ENCODE measurements at places on chromosomes 1 and 21. TPM values are rescaled to one million over a fixed set of nuclear protein-coding genes. Genes with fewer than 3 reads are reported as not detected.

The MCOLN3 gene
- 0.68 TPM for total RNA-seq

DNA sequence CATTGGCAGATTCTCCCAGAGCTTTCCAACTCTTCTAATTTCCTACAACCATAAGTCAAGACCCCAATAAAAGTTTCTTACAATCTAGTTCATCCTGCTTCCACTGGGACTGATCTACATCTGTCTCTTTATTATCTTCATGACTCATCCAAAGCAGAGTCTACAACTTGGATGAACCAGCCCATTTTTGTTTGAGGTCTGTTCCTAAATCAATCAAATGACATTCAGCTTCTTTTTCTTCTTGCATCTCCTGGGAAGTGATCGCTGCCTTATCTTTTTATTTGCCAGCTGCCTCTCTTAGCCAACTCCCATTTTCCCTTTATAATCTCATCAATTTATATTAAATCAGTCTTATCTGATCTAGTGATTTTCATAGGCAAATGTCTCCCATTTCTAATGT lies 105.6 kb downstream of the ERG start:
- H3K4me1 ChIP-seq = peaks cover 6% of the 10 kb centered on the region
- H3K36me3 ChIP-seq = no peaks in the 10 kb centered on the region
- H3K27ac ChIP-seq = no peak overlapping the region
- H3K27me3 ChIP-seq = peaks cover 28% of the 10 kb centered on the region
- no peak overlapping the region for H3K4me3 ChIP-seq

GRCh38 chr1:119323216-119323982 lies 45.2 kb upstream of the HAO2 start:
- H3K27ac ChIP-seq = no peak overlapping the region
- no peak overlapping the region for H3K4me3 ChIP-seq
- H3K36me3 ChIP-seq = no peaks in the 10 kb centered on the region
- peaks cover 12% of the 10 kb centered on the region for H3K4me1 ChIP-seq

- H3K4me3 ChIP-seq = no peak overlapping the region
- no peaks in the 10 kb centered on the region for H3K36me3 ChIP-seq
- H3K27me3 ChIP-seq = peaks cover 17% of the 10 kb centered on the region
These were observed 167.0 kb downstream of the TSEN15 start for GRCh38 chr1:184218458-184219075.

DNA sequence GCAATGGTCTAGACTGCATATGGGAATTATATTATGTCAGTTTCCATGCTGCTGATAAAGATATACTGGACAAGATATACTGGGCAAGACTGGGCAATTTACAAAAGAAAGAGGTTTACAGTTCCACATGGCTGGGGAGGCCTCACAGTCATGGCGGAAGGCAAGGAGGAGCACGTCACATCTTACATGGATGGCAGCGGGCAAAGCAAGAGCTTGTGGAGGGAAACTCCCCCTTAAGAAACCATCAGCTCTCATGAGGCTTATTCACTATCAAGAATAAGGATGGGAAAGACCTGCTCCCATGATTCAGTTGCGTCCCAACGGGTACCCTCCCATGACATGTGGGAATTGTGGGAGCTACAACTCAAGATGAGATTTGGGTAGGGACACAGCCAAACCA lies 21.2 kb downstream of the CCT8 start:
- DNase-seq = no peak
- no peak overlapping the region for H3K4me3 ChIP-seq
- no peak overlapping the region for H3K27ac ChIP-seq
- H3K27me3 ChIP-seq = no peaks in the 10 kb centered on the region

DNA sequence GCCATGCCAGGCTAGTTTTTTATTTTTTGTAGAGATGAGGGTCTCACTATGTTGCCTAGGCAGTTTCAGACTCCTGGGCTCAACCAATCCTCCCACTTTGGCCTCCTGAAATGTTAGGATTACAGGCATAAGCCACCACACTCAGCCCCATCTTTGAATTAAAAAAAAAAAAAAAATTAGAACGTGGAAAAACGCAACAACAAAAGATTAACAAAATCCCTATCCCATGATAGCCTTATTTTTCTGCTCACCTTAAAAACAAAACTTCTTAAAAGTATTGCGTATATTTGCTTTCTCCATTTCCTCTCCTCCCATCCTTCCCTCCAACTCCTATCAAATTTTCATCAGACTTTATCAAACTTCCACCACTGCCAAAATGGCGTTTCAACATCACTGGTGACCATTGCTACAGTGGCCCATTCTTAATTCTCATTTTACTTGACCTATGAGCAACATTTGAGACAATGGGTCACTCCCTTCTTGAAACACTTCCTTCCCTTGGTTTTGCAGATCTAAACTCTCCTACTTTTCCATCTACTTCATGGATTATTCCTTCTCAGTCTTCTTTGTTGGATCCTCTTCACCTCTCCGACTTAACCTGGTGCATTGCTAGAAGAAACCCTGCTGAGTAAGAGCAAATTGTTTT lies 579 bp upstream of the ZNF684 start:
- H3K27ac ChIP-seq = peak overlapping the region; percentile 91
- peak overlapping the region; percentile 97 for H3K4me3 ChIP-seq
- H3K4me1 ChIP-seq = peaks cover 20% of the 10 kb centered on the region
- no peak for DNase-seq
- H3K36me3 ChIP-seq = peaks cover 23% of the 10 kb centered on the region

- H3K36me3 ChIP-seq = peaks cover 71% of the 10 kb centered on the region
- H3K4me1 ChIP-seq = peaks cover 76% of the 10 kb centered on the region
- H3K4me3 ChIP-seq = peak overlapping the region; percentile 67
- H3K27ac ChIP-seq = peak overlapping the region; percentile 96
- peak; percentile 31 for DNase-seq
- no peaks in the 10 kb centered on the region for H3K27me3 ChIP-seq
These were observed 51.8 kb upstream of the GFI1 start for GRCh38 chr1:92538413-92539061.

- peak overlapping the region; percentile 97 for H3K27ac ChIP-seq
- no peaks in the 10 kb centered on the region for H3K27me3 ChIP-seq
- H3K4me1 ChIP-seq = peaks cover 29% of the 10 kb centered on the region
- no peak for DNase-seq
- peak overlapping the region; percentile 96 for H3K4me3 ChIP-seq
These were observed 863 bp upstream of the NUF2 start for GRCh38 chr1:163320891-163321290.

GRCh38 chr1:170309389-170310013 lies 163.7 kb downstream of the NTMT2 start:
- H3K27ac ChIP-seq = no peak overlapping the region
- H3K27me3 ChIP-seq = no peaks in the 10 kb centered on the region
- H3K4me3 ChIP-seq = no peak overlapping the region
- no peaks in the 10 kb centered on the region for H3K4me1 ChIP-seq
- no peak for DNase-seq

DNA sequence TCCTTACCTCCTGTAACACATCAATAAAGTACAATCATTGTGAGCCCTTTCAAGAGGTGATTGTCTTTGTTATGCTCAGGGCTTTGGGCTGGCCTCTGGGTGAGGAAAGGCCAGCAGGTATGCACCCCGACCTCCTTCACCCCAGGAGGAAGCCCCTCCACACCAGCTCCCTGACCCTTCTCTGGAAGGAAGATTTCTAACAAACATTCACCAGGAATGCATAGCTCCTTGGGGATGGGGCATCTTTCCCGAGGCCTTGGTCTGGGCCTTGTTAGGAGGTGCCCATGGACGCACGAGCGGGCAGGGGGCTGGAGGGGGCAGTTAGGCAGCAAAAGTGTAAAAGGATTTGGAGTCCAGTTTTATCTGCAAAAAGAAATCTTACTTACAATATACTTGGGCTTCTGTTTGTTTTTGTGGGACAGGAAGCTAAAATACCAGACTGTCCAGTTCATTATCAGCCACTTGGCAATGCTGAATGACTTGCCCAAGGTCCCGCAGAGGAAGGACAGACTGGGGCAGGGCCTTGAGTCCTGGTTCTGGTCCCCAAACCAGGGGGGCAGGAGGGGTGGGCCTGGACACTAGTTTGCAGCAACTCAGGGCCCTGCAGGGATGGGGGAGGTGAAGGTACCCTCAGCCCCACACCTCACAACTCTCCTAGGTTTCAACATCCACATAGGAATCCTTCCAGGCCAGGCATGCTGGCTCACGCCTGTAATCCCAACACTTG lies 10.1 kb downstream of the ZC3H12A start:
- H3K4me1 ChIP-seq = peaks cover 27% of the 10 kb centered on the region
- H3K36me3 ChIP-seq = peaks cover 44% of the 10 kb centered on the region
- H3K27me3 ChIP-seq = no peaks in the 10 kb centered on the region

GRCh38 chr1:4431491-4431890 lies 222.9 kb upstream of the AJAP1 start:
- no peak overlapping the region for H3K27ac ChIP-seq
- DNase-seq = no peak
- H3K36me3 ChIP-seq = no peaks in the 10 kb centered on the region
- no peaks in the 10 kb centered on the region for H3K27me3 ChIP-seq
- H3K4me3 ChIP-seq = no peak overlapping the region

- peaks cover 55% of the 10 kb centered on the region for H3K4me1 ChIP-seq
- H3K27me3 ChIP-seq = no peaks in the 10 kb centered on the region
These were observed 2.0 kb upstream of the RCSD1 start for GRCh38 chr1:167627865-167628641.

The ACTN2 gene
- 0.21 TPM for total RNA-seq

GRCh38 chr1:243316366-243316989 lies 60.6 kb downstream of the SDCCAG8 start:
- no peak overlapping the region for H3K27ac ChIP-seq
- H3K27me3 ChIP-seq = no peaks in the 10 kb centered on the region
- no peak overlapping the region for H3K4me3 ChIP-seq
- H3K36me3 ChIP-seq = peaks cover 19% of the 10 kb centered on the region
- H3K4me1 ChIP-seq = peaks cover 4% of the 10 kb centered on the region

The CYYR1 gene
- total RNA-seq = 0.07 TPM

- no peaks in the 10 kb centered on the region for H3K4me1 ChIP-seq
- no peak overlapping the region for H3K4me3 ChIP-seq
- H3K36me3 ChIP-seq = no peaks in the 10 kb centered on the region
- no peak overlapping the region for H3K27ac ChIP-seq
- DNase-seq = no peak
These were observed 231.2 kb upstream of the LYPLAL1 start for GRCh38 chr1:218942431-218942830.

The CYP4B1 gene
- total RNA-seq = not detected

Data from activated T-helper 2 cell treated with anti-CD3 and anti-CD28 coated beads, Interferon-gamma antibody, Interleukin-2, Interleukin-4, amounts not matched to agents 10 μg/mL and 5 μg/mL and 100 μg/mL, durations not matched to agents 14 hours and 24 hours and 36 hours (primary cell).